Activated T-helper 1 cell treated with Interleukin-2 at 50 U/mL for 16 hours (primary cell): ENCODE measurements at places on chromosomes 16 and 17.

- DNase-seq: no peak
Measured at GRCh38 chr16:55539049-55539448, 27.4 kb upstream of the CAPNS2 start.

GRCh38 chr16:83345846-83346640, 461.7 kb upstream of the HSBP1 start:
- no peak for DNase-seq

DNA sequence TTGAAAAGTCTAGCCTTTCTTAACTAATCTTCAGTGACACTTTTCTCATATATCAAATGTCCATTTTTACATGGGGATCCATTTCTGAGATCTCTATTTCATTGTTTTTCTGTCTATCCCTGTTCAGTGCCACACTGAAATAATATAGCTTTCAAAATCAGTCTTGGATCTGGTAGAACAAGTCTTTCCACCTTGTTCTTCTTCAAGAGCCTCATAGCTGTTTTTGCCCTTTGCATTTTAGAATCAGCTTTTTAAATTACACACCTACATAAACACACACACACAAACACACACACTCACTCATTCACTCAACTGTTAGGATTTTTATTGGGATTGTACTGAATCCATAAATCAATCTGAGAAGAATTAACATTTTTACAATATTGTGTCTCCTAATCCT, 19.2 kb downstream of the GSDMB start:
- no peak for DNase-seq

DNA sequence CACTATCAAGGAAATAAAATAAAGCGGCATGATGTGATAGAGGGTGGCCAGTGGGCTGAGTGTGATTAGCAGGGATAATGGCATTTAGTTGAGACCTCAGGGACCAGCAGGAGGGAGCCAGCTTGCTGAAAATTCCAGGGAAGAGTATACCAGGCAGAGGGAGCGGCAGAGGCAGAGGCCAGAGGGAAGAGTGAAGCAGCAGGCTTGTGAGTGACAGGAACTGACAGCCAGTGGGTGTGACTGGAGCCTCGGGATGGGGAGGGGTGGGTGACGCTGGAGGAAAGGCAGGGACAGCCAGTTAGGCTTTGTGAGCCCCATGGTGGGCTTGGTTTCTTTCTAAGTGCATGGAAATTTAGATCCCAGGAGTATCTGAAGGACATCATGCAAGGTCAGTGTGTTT, 209.7 kb upstream of the CACNG3 start:
- DNase-seq: no peak

- DNase-seq: no peak
Measured at GRCh38 chr17:19978209-19978802, 678 bp upstream of the AKAP10 start.
